ENCODE measurements at places on chromosomes 4 and X.

DNA sequence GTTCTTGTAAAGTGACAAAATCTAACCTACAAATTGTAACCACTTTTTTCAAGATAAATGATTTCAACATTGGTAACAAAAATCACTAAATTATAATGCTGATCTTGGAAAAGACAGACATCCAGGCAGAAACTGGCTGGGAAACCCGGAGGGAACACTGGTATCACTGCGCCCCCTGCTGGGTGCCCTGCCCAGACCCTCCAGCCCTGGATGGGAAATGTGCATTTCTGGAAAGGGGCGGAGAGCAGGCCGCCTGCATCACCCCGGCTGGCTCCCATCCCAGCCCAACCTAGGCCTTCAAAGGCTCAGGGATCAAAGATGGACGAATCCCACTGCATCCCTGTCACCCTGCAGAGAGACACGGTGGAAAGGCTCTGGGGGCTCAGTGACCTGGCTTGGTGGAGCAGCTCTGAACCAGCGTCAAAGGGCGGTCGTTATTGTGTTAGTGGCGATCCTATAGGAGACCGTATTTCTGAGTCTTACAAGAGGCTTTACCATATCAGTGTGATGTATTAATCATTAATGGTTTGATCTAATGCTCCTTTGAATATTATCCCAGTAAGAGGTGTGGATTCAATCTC, 37.3 kb downstream of the ACOX3 start:
- peak; percentile 30 for DNase-seq

DNA sequence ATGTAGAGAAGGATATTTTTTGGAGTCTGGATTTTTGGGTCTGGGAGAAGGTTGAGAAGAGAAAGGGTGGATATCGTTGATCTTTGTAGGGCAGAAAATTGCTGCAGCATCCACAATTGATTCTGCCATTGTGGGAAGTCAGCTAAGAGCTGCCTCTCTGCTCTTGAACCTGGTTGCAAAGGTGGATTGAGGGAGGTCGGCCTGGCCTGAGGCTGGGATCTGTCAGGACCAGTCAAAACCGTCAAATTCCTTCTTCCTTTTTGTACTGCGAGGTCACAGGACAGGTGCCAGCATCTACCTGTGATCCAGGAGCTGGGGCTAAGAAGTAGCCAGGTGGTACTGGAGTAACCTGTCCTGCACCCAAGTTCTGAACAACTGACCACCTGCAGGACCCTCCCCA, 93.7 kb downstream of the SHOX start:
- DNase-seq, result no peak

GRCh38 chrX:44898411-44899221, 25.6 kb downstream of the KDM6A start:
- DNase-seq, result no peak

GRCh38 chrX:45815441-45815840, 614.8 kb upstream of the DIPK2B start:
- DNase-seq, result no peak

GRCh38 chr4:112167794-112168193, 22.5 kb downstream of the FAM241A start:
- no peak for DNase-seq

DNA sequence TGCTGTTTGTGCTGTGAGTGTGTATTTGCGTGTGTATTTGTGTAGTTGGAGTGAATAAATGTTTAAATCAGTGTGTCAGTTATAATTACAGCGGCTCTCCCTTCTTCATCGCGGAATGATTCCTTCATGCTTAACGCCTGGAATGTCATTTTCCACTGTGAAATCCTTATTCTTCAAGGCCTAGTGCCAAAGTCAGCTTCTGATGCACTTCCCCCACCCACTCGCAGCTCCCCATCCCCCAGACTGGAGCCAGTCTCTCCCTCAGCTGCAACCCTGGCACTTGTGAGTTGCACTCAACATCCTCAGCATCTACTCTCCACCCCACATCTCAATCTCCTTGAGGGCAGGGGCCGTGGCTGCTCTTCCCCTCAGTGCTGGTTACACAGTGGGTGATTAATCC, 583.0 kb downstream of the BCOR start:
- no peak for DNase-seq

GRCh38 chr4:142901166-142901662, 55.1 kb upstream of the INPP4B start:
- DNase-seq, result no peak

DNA sequence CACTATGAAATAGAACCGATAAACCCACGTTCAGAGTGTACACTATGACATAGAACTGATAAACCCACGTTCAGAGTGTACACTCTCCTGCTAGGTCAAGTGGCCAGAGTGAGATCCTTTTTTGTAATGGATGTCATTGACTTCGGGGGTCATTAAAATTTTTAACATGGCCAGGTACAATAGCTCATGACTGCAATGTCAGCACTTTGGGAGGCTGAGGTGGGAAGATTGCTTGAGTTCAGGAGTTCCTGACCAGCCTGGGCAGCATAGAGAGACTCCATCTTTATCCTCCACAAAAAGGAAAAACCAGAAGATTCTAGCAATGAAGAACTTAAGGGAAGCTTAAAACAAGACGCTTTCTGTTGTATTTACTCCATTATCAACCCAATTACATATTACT, 439.7 kb upstream of the FRG1 start:
- DNase-seq, result no peak

DNA sequence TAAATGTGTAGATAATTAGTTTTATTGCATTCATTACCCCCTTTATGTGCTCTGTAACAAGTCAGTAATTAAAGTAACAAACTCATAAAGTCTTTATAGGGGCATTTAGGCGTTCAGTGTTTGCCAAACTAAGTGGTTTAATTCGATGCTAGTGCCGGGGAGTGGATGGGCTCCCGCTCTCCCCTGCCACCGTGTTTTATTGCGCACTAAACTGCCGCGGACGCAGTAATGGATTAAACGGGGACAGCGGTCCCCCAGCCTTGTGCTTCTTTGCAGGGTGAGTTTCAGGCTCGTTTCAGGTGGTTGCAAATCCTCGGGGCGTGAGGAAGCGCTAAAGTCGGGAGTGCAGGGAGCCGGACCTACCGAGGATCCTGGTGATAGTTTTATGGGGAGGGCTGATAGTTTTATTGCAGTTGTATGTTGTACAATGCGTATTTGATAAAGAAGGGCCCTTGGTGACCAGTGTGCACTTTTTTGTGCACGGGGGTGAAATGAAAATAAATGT, 1.6 kb upstream of the PHOX2B start:
- DNase-seq, result no peak

GRCh38 chr4:85867271-85867670, 392.3 kb downstream of the ARHGAP24 start:
- DNase-seq, result no peak

- no peak for DNase-seq
Measured at GRCh38 chr4:77015390-77015789, 60.4 kb downstream of the CCNI start.

- no peak for DNase-seq
Measured at GRCh38 chr4:74724979-74725378, 69.3 kb downstream of the BTC start.

- DNase-seq, result peak; percentile 58
Measured at GRCh38 chr4:40840985-40841571, 91.3 kb downstream of the NSUN7 start.

GRCh38 chr4:150366487-150366999, 215.4 kb upstream of the MAB21L2 start:
- no peak for DNase-seq

DNA sequence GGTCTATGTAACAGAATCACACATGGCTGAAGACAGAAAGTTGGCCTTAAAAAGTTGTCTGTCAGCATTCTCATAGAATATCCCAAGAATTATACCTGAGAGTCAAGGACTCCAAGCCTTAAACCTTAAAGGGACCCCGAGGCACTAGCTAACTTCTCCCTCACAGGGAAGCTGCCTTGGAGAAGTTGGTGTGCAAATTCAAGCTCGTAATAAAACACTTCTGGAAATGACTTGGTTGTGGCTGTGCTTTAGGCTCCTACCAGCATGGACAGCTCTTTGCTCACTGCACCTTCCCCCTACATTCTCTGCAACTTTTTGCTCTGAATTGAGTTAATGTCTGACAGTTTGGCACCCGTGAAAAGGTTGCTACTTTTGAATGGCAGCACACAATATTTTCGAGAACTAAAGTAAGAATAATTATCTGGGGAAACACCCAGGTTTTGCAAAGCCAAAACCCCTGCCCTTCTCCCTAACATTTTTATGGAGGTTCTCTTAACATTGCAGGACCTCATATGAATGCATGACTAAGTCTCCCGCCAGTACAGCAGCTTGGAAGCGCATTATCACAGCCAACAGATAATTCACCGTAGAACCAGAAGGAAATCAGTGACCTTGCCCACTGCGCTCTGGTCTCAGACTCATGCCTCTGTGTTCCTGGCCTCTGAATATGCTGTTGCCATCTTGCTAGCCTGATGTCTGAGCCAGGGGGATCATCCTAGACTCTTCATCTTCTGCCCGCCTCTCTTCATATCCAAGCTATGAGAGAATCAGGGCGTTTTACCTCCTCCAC, 91.0 kb downstream of the MGST2 start:
- DNase-seq, result no peak

DNA sequence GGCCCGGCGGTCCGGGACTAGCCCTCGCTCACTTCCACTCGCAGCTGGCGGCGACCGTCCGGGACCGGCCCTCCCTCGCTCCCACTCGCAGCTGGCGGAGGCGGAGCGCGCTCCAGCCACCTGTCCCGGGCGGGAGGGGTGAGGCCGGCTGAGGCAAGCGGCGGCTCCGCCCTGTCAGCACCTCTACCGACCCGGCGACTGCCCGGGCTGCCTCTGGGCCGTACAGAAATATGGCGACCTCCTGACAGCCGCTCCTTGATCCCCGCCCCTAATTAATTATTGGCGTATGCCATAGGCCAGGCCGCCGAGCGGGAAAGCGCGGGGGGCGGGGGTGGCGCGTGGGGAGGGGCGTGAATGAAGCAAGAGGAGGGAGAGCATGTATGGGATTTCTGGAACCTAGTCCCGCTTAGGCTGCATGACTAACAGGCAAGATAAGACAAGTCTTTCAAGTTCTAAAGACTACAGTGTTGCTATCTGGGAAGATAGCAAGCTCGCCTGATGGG, at the start of gene MORC4:
Gene MORC4, minus strand, starts transcription at position 200 of the 503 bp plus-strand sequence. CDS start 243 bp downstream, outside the sequence.
- DNase-seq, result peak; percentile 22

GRCh38 chr4:147480891-147481576, at the start of gene EDNRA:
EDNRA (plus strand) TSS chr4:147481097; CDS start chr4:147485682, 4,585 bp downstream.
- DNase-seq, result no peak

- no peak for DNase-seq
Measured at GRCh38 chrX:72046447-72046846, 85.3 kb downstream of the RTL5 start.

- no peak for DNase-seq
Measured at GRCh38 chrX:111131572-111131971, 35.6 kb downstream of the PAK3 start.

DNA sequence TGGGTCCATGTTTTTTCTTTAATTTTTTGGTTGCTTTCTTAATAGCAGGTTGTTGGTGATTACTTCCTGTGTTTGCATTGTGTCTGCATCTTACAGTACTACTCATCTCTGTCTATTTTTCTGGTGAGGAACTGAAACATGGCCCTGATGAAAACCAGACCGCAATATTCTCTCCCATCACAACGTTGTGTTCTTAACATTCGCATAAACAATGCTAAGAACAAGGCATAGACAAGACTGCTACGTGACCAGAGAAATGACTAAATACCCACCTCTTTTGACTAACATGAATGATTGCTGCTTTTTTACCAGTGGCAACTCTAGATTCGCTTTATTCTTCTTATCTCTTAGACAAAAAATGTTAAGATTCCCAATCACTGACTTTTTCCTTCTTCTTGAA, 179.1 kb downstream of the GC start:
- no peak for DNase-seq

- no peak for DNase-seq
Measured at GRCh38 chrX:32966821-32967355, 244.5 kb downstream of the DMD start.

Measured in stimulated activated CD4-positive, alpha-beta T cell treated with anti-CD3 and anti-CD28 coated beads, Interleukin-15, amount 100 ng/mL, for 1 hour (primary cell).